Muscle of leg (tissue), 16 donors: ENCODE measurements at places on chromosomes 7 and 10.

GRCh38 chr10:21372651-21373410 is 152.7 kb downstream of the SKIDA1 start:
- DNase-seq = peak; percentile 95

GRCh38 chr7:151088856-151089699 is 2.8 kb downstream of the AGAP3 start:
- peak; percentile 84 for DNase-seq

DNA sequence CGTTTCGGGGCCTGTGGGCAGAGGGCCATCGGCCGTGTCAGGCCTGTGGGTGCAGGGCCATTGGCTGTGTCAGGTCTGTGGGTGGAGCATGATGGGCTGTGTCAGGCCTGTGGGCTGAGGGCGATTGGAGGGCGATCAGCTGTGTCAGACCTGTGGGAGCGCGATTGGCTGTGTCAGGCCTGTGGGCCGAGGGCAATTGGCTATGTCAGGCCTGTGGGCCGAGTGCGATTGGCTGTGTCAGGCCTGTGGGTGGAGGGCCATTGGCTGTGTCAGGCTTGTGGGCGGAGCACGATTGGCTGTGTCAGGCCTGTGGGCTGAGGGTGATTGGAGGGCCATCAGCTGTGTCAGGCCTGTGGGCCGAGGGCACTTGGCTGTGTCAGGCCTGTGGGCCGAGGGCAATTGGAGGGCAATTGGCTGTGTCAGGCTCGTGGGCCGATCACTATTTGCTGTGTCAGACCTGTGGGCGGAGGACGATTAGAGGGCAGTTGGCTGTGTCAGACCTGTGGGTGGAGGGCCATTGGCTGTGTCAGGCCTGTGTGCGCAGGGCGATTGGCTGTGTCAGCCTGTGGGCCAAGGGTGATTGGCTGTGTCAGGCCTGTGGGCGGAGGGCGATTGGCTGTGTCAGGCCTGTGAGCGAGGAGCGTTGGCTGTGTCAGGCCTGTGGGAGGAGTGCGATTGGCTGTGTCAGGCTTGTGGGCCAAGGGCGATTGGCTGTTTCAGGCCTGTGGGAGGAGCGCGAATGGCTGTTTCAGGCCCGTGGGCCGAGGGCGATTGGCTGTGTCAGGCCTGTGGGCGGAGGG is 54.1 kb downstream of the DYNC2I1 start:
- no peak for DNase-seq

GRCh38 chr10:19111501-19112267 is 63.1 kb downstream of the MALRD1 start:
- peak; percentile 5 for DNase-seq

GRCh38 chr10:100817268-100817839 is 72.0 kb downstream of the PAX2 start:
- DNase-seq = no peak

DNA sequence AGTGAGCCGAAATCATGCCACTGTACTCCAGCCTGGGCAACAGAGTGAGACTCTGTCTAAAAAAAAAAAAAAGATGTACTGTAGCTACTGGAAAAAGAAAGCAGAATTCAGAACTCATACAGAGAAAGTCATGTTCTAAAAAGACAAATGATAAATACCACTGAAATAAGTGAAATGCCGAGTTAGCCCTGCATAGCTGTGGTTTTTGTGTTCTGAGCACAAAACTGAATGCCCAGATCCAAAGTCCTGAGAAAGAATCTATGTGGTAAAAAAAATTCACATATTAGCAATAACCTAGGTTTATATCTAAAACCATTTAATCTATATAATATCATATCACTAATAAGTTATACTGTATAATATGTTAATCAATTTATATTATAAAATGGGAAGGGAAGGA is 29.3 kb upstream of the HECW1 start:
- no peak for DNase-seq

GRCh38 chr7:103001210-103001609 is 73.4 kb downstream of the FBXL13 start:
- DNase-seq = no peak

- no peak for DNase-seq
Measured at GRCh38 chr7:29130096-29130495, 16.2 kb downstream of the CPVL start.

GRCh38 chr10:12198156-12198555 is 2.2 kb downstream of the CDC123 start:
- no peak for DNase-seq

GRCh38 chr10:75612904-75613684 is 181.7 kb downstream of the LRMDA start:
- DNase-seq = peak; percentile 86

GRCh38 chr10:17386616-17387075 is 67.7 kb downstream of the ST8SIA6 start:
- DNase-seq = peak; percentile 19

- no peak for DNase-seq
Measured at GRCh38 chr7:4132221-4132620, 549.9 kb upstream of the FOXK1 start.

DNA sequence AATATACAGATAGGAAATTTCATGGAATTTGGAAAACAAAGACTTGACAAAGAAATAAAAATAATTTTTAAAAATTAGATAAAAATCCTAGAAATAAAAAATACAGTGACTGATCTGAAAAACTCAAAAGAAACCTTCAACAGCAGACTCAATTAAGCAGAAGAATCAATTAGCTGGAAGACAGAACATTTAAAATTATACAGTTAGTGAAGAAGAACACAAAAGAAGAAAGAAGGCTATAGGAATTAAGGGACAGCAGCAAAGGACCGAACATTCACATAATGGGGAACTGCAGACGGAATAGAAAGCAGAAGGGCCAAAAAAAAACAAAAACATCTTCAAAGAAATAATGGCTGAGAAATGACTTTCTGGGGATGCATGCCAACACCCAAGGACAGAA is 314.5 kb downstream of the CRPPA start:
- DNase-seq = no peak

GRCh38 chr10:3106928-3107425 is 39.6 kb downstream of the PFKP start:
- DNase-seq = peak; percentile 75

GRCh38 chr7:29684787-29685650 is 121.3 kb upstream of the WIPF3 start:
- peak; percentile 85 for DNase-seq

DNA sequence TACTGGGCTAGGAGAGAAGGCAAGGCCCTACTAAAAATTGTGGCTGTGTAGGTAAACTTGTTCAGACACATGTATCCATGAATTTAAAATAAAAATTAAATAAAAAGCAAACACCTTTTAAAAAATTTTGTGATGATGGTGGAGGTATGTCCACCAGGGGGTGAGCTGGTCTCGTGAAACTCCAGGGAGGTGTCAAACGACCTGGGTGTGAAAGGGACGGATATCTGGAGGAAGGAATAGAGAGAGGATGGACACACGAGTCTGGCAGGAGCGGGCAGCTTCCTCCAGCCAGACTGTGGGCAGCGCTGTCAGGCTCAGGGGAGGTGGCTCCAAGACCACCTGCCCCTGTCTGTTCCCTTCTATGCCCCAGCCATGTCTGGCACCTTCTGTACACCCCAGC is 34.8 kb upstream of the DMBT1 start:
- no peak for DNase-seq

DNA sequence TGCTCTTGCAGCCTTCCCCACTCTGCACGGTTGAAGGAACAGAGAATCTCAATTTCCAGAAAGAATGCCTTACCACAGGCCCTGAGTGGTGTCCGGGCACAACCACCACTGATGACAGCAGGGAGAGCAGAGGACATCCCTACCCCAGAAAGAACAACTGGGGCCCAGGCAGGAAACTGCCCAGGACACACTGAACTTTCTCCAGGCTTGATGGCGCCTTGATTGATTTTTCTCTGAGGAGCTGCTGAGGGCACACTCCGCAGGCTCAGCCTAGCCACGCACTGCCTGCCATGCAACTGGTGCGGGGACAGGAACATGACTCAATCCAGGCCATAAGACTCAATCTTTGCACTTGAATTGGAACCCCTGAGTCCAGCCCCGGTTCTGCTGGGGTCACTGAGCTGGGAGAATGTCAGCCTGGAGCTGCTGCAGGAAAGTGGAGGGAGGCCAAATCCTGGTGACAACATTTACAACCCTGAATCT is 5.9 kb downstream of the AKR1B1 start:
- DNase-seq = no peak

GRCh38 chr7:66921918-66922486 is 977 bp downstream of the TMEM248 start:
- DNase-seq = no peak

DNA sequence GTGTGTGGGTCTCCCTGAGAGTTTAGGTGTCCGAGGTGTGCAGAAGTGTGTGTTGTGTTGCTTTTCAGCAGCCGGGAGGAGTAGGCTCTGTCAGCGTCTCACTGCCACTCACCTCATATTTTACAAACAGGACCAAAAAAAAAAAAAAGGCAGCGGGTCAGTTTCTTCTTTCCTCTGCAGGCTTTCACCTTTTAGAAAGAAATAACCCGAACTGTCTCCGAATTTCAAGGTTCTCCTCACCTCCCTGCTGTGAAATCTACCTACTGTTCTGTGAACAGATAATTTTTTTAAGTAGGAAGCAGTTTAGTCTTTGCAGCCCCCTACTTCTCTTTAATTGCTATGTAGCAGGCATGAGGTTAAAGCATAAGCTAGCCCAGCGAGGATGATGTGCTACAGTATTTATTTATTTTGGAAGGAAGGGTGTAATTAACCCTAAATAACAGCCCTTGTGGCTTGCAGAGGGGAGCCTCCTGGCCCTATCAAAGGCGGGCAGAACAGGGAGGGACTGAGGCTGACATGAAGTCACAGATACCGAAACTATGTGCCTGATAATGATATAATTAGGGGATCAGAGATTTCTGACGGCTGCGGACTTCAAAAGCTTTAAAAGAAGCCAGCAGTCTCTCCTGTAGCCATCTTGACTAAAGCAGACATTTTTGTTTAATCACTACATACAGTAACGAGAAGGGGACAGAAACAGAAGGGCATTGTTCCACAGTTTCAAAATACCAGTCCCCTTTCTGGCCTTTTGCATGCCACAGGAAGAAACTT is 1.6 kb downstream of the BAMBI start:
- DNase-seq = no peak

GRCh38 chr10:29471544-29471859 is 163.3 kb downstream of the SVIL start:
- no peak for DNase-seq

GRCh38 chr10:98223874-98224273 is 44.1 kb downstream of the LOXL4 start:
- DNase-seq = no peak
